ENCODE measurements at places on chromosomes 7 and 10. TPM values are rescaled to one million over a fixed set of nuclear protein-coding genes. Genes with fewer than 3 reads are reported as not detected.

Gene ANKRD61
- total RNA-seq = not detected

Gene RBM20
- total RNA-seq = under 0.01 TPM

Gene WEE2
- total RNA-seq = not detected

Gene TFEC
- 0.16 TPM for total RNA-seq

Gene RSPH10B2
- 0.32 TPM for total RNA-seq

Gene HKDC1
- total RNA-seq = 0.77 TPM

Gene C10orf67
- not detected for total RNA-seq

Gene AGR3
- total RNA-seq = not detected

Gene CEP55
- 0.94 TPM for total RNA-seq

Gene PTPRE
- total RNA-seq = 0.52 TPM

Gene CRHR2
- not detected for total RNA-seq

Gene PAX4
- total RNA-seq = not detected

Gene CREB5
- 15.9 TPM for total RNA-seq

Gene EPHA1
- 0.09 TPM for total RNA-seq

Gene CALHM1
- not detected for total RNA-seq

Gene EEPD1
- 13.0 TPM for total RNA-seq

Gene MYPN
- total RNA-seq = under 0.01 TPM

Gene ACSL5
- 3.3 TPM for total RNA-seq

Gene PGAM2
- total RNA-seq = 0.09 TPM
